ENCODE measurements at places on chromosomes 5 and 9.

DNA sequence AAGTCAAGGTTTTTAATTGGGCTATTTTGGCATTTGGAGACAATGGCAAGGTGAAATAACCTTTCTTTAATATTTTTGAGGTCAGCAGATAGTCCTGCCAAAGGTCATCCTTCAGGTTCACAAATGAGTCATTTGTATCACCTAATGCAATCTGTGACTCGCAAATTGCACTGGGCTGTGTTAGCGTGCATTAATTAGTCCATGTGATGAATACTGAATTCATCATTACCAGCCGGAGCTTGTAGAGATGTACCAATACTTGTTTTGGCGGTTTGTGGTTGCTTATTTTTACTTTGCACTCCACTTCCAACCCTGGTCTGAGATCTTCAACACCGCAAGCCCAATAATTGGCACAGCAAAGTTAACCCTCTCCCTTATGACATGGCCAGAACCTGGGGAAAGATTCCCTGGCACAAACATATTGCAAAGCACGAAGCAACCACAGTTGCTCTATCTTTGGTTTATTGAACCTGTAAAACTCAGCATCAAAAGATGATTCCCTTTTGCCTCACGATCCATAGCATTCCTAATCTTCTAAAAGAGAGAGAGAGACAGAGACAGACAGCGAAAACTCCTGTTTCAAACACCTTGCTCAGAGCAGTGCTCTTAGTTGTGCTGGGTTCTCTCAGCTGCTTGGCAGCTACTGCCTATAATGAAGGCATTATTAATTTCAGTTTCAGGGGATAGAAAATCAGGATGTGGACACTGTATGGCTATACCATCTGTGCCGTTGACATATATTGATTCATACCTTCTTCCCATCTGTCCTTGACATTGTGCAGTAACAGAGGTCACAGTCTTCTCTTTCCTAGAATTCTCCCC is 178.1 kb downstream of the EBF1 start:
- no peak for DNase-seq

GRCh38 chr5:97888439-97888838 is 705.4 kb upstream of the RIOK2 start:
- no peak for DNase-seq

GRCh38 chr5:3428334-3428733 is 167.3 kb upstream of the IRX1 start:
- no peak for DNase-seq

DNA sequence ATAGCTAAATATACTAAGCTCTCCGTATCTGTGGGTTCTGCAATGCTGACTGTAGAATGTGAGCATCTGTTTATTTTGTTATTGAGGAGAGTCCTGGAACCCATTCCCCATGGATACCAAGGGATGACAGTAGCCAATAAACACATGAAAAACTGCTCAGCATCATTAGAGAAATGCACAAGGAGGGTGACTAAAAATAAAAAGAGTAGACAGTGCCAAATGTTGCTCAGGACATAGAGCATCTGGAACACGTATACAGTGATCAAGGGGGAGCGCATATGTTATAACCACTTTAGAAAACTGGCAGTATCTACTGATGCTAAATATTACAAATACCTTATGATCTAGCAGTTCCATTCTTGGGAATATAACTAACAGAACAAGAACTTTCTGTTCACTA is 31.0 kb downstream of the MARCHF6 start:
- DNase-seq = no peak

- DNase-seq = no peak
These were observed 41.3 kb downstream of the ROR2 start for GRCh38 chr9:91908746-91909145.

GRCh38 chr5:123681061-123681460 is 169.1 kb downstream of the CSNK1G3 start:
- no peak for DNase-seq

DNA sequence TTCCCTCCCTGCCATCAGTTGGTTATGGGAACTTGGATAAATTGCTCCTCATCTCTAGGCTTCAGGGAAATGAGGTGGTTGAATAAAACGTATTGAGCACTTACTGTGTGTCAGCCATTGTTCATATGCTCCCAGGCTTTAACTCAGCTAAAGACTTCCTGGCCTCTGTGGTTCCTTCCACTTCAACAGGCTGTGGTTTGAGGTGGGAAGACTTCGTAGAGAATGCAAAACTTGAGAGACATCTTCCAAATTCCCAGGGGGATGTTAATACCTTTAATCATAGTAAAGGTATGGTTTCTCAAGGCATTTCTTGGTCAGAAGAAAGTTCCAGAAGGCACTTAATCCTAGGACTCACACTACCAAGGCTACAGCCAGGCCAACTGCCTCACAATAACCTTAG is 1.5 kb upstream of the GPX3 start:
- DNase-seq = no peak

DNA sequence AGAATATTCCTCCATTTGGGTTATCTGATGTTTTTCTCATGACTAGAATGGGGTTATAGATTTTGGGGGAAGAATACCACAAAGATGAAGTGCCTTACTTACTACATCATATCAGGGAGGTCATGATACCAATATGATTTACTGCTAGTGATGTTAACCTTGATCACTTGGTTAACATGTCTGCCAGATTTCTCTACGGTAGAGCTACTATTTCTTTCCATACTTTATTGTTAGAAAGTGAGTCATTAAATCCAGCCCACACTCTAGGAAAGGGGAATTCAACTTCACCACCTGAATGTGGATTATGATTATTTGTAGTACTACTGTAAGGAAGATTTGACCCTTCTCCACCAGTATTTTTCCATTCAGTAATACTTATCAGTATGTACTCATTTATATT is 64.7 kb downstream of the UBE2R2 start:
- DNase-seq = no peak

- no peak for DNase-seq
These were observed 192.6 kb downstream of the ESM1 start for GRCh38 chr5:54792611-54793404.

DNA sequence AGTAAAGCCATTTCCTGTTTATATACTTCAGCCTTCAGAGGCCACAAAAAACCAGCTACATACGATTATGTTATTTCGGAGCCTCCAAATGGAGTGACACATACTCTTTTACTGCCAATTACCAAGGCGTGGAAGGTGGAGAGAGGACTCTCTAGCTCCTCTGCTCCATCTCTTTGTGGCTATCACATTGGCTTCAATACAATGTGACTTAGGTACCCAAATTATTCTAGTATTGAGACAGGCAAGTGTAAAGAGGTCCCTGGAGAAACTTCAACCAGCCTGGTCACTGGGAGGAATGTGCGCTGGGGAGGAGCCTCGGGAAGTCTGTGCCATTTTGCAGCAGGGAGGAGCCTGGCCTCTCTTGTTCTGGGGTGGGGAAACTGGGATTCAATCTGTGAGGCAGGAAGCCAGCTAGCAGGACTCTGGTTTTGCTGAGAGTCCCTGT is 85.8 kb upstream of the TAS2R1 start:
- no peak for DNase-seq

- no peak for DNase-seq
These were observed 16.7 kb upstream of the RIC1 start for GRCh38 chr9:5612185-5612530.

GRCh38 chr9:34252016-34252415 is 73.2 kb downstream of the UBAP1 start:
- DNase-seq = no peak

GRCh38 chr9:133528876-133529241 is 4.1 kb upstream of the MYMK start:
- DNase-seq = no peak

- DNase-seq = no peak
These were observed 496 bp downstream of the TLX3 start for GRCh38 chr5:171309276-171310211.

GRCh38 chr5:60598424-60598823 is 101.5 kb downstream of the DEPDC1B start:
- no peak for DNase-seq
